AG04450 (cell line): ENCODE measurements at places on chromosomes 3 and 15. TPM values are rescaled to one million over a fixed set of nuclear protein-coding genes. Genes with fewer than 3 reads are reported as not detected.

GRIP2 gene
- not detected in 2 replicates for polyA plus RNA-seq

ZNF660 gene
- 2.1 and 2.8 TPM in 2 replicates for polyA plus RNA-seq

SLC12A8 gene
- polyA plus RNA-seq = 15.3 and 16.0 TPM in 2 replicates

CDHR4 gene
- 0.09 TPM in 1 of 2 replicates, not detected in the other for polyA plus RNA-seq

TMCO5A gene
- not detected in 2 replicates for polyA plus RNA-seq

OR5H1 gene
- not detected in 2 replicates for polyA plus RNA-seq

SEC22A gene
- 28.9 and 39.0 TPM in 2 replicates for polyA plus RNA-seq

CPNE9 gene
- not detected in 2 replicates for polyA plus RNA-seq

RUBCN gene
- 8.8 and 9.4 TPM in 2 replicates for polyA plus RNA-seq

ZNF80 gene
- polyA plus RNA-seq = not detected in 2 replicates

MASP1 gene
- 80.7 and 105 TPM in 2 replicates for polyA plus RNA-seq

C2CD4A gene
- polyA plus RNA-seq = not detected in 2 replicates

IFT80 gene
- polyA plus RNA-seq = 29.2 and 43.5 TPM in 2 replicates

MYH15 gene
- 0.61 and 0.68 TPM in 2 replicates for polyA plus RNA-seq

GP5 gene
- polyA plus RNA-seq = 0.06 and 0.10 TPM in 2 replicates

BCL2A1 gene
- polyA plus RNA-seq = 2.7 and 2.9 TPM in 2 replicates

IL17RB gene
- polyA plus RNA-seq = not detected in 2 replicates

GRK7 gene
- polyA plus RNA-seq = not detected in 2 replicates

FXR1 gene
- polyA plus RNA-seq = 163 and 205 TPM in 2 replicates

GPR149 gene
- not detected in 2 replicates for polyA plus RNA-seq

RAD18 gene
- 6.7 and 10.7 TPM in 2 replicates for polyA plus RNA-seq

FOXL2NB gene
- polyA plus RNA-seq = 0.04 and 0.05 TPM in 2 replicates

GOLGA6B gene
- polyA plus RNA-seq = not detected in 2 replicates

MKRN2OS gene
- not detected in 2 replicates for polyA plus RNA-seq

CACNA2D2 gene
- 0.09 TPM in 2 replicates for polyA plus RNA-seq

FOXB1 gene
- not detected in 2 replicates for polyA plus RNA-seq

POTEB gene
- not detected in 2 replicates for polyA plus RNA-seq
